Umbilical cord (tissue), 2 donors: ENCODE measurements at places on chromosomes 3 and 15. TPM values are rescaled to one million over a fixed set of nuclear protein-coding genes. Genes with fewer than 3 reads are reported as not detected.
A peak's percentile ranks its signal among the peaks of the same experiment; 100 is the strongest.

Gene BFSP2
- total RNA-seq, result 3.4 TPM

Gene AADACL2
- total RNA-seq, result 8.7 TPM

Gene LRRC15
- 5.1 TPM for total RNA-seq

Gene DAZL
- 2.9 TPM for total RNA-seq

Gene SLC22A13
- total RNA-seq, result 0.48 TPM

Gene FES
- 30.8 TPM for total RNA-seq

DNA sequence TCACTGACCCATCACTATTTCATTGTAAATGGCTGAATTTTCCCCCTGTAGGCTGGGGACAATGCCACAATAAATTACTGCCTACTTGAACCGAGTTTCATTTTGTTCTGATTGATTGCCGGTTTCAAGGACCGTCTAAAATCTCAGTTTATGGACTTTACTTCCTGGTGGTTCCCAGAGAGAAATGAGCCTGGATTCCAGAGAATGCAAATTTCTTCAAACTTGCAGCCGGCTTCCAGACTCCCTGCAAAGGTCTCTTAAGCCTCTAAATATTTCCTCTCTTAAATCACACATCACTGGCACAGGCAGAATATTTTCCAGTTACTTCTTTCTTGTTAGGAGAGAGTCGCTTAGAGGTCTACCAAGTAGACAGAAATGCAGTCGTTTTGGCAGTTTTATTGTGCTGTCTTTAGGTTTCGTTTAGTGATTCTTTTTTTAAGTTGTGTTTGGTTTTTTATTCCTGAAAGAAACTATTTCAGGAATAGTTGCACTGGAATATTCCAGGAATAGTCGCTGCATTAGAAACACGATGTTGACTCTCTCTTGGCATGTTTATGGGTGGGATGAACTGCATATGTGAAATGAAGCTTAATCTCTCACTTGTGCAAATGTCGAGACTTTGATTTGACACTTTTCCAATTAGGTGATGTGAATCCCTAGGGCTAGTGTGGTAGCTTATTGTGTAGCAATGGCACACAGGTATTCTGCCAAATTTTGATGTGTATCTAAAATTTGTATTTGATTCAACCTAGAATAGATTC lies 284.1 kb upstream of the NR2E3 start:
- DNase-seq, result peak; percentile 88

DNA sequence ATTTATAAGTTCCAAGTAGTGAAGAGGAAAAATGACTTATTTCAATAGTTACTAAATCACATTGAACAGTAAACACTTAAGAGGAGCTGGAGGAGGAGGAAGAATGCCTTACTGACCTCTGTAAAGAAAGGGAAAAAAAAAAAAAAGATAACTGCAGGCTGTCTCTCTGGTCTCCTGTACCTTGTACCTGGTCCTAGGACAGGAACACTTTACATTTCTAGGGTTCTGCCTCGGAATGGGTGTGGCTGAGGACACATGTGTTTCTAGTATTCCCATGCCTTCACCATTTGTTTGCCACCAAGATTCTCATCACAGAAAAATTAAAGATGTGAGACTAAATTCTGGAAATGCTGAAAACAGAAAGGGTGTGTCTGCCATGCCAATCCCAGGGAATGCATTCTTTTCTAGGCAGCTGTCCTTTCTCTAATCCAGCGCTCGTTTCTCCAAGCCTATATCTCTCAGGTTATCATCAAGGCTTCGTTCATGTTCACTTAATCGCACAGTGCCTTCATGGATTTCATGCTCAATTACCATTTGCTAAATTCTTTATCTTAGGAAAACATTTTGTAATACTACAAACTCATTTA lies 1208.3 kb downstream of the OTOL1 start:
- DNase-seq, result no peak

GRCh38 chr3:31832551-31832950 lies 148.5 kb downstream of the OSBPL10 start:
- peak; percentile 21 for DNase-seq

- no peak for DNase-seq
These were observed 60.0 kb upstream of the SYN2 start for GRCh38 chr3:11944052-11944673.

DNA sequence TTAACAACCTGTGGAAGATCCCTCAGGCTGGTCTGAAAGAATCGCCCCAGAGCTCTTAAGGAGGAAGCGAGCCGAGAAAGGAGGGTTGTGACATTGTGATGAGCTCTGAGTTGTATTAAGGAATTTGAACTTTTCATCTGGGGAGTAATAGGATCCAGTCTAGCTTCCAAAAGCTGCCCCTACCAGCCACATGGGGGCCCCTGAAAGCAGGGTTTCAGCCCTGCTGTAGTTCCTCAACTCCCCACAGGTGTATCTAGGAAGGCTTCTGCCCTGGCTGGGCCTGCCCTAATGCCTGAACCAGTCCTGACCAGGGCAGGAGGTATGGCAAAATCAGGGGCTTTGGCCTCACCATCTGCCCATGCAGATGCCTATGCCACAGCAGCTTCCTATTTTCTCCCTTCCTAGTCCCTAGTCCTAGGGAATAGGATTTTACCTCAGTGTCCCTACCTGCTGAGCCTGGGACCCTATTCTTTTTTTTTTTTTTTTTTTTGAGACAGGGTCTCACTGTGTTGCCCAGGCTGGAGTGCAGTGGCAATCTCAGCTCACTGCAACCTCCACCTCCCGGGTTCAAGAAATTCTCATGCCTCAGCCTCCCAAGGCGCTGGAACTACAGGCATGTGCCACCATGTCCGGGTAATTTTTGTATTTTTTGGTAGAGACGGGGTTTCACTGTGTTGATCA lies 5.0 kb upstream of the AP3S2 start:
- peak; percentile 26 for DNase-seq

- peak; percentile 69 for DNase-seq
These were observed 177.2 kb upstream of the THBS1 start for GRCh38 chr15:39403640-39404117.
